ENCODE measurements at places on chromosomes 3 and 15. TPM values are rescaled to one million over a fixed set of nuclear protein-coding genes. Genes with fewer than 3 reads are reported as not detected.

MELTF gene
- 0.60 TPM for total RNA-seq

DENND6A gene
- total RNA-seq = 25.1 TPM

TMIE gene
- total RNA-seq = 0.09 TPM

TYRO3 gene
- total RNA-seq = 1.7 TPM

ZDHHC23 gene
- 35.5 TPM for total RNA-seq

CLDN18 gene
- not detected for total RNA-seq

SAMD7 gene
- total RNA-seq = not detected

CELSR3 gene
- total RNA-seq = 0.22 TPM

AGBL1 gene
- total RNA-seq = not detected

FYCO1 gene
- total RNA-seq = 11.0 TPM

ABHD5 gene
- total RNA-seq = 15.2 TPM

GABRR3 gene
- not detected for total RNA-seq

HHLA2 gene
- total RNA-seq = not detected

CHRFAM7A gene
- 0.60 TPM for total RNA-seq

CCDC33 gene
- not detected for total RNA-seq

GABRB3 gene
- total RNA-seq = under 0.01 TPM

RAB7A gene
- 43.5 TPM for total RNA-seq

LRRC31 gene
- not detected for total RNA-seq

TMCO5A gene
- not detected for total RNA-seq

NFKBIZ gene
- 31.9 TPM for total RNA-seq

GOLGA8H gene
- 0.69 TPM for total RNA-seq

CAV3 gene
- total RNA-seq = not detected

CTXN2 gene
- total RNA-seq = not detected

SHC4 gene
- total RNA-seq = 0.34 TPM

NLGN1 gene
- under 0.01 TPM for total RNA-seq

SLC6A20 gene
- not detected for total RNA-seq

CADM2 gene
- 0.22 TPM for total RNA-seq

ACTRT3 gene
- total RNA-seq = 1.0 TPM

TEX55 gene
- not detected for total RNA-seq

GALNT15 gene
- total RNA-seq = 82.4 TPM

AMOTL2 gene
- total RNA-seq = 58.7 TPM

FEZF2 gene
- not detected for total RNA-seq

MUSTN1 gene
- total RNA-seq = not detected

ONECUT1 gene
- not detected for total RNA-seq

TMEM212 gene
- total RNA-seq = not detected
